Stimulated activated CD4-positive, alpha-beta T cell treated with anti-CD3 and anti-CD28 coated beads, Interleukin-12 subunit alpha, Interleukin-12 subunit beta, amount 100 ng/mL, for 4 hours (primary cell): ENCODE measurements at places on chromosomes 7 and 10.

- DNase-seq = no peak
These were observed 137.0 kb downstream of the GRK5 start for GRCh38 chr10:119344381-119344780.

- no peak for DNase-seq
These were observed 47.4 kb upstream of the SEPHS1 start for GRCh38 chr10:13395540-13395939.

GRCh38 chr7:7953806-7954205 lies 14.8 kb upstream of the GLCCI1 start:
- DNase-seq = no peak

DNA sequence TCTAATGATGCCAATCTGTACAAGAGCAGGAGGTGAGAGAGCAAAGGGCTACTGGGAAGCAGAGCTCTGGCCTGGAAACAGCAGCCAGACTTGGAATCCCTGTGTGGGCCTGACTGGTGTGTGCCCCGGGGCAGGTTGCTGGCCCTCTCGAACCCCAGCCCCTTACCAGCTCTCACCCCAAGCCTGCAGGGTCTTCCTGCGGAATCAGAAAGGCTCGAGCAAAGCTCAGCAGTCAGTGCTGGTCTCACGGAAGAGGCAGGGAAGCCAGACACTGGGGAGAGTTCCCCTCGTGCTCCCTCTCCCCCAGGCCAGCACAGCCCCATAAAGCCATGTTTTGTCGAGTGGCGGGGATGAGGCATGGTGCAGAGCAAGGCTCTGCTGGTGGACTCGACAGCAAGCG lies 50.1 kb downstream of the POLR3A start:
- DNase-seq = no peak

DNA sequence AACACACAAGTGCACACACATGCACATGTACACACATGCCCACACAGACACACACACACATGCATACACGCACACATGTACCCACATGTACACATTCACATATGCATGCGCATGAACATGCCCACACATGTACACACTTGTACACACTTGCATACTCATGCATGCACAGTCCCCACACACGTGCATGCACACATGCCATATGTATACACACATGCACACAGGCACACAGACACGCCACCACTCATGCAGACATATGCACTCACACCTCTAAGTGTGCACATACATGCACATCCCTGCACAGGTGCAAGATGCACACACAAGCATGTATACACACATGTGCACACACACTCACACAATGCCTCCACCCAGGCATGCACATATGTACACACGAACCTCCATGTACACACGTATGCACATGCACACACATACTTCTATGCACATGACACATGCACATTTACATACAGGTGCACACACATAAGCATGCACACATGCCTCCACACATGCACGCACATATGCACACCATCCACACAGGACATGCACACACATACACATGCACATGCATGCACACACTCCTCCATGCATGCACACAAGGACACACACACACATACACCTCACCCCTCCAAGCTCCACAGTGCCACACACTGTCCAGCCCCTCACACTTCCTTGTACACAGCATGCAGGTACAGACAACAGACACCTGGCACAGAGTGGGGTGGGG lies 45.8 kb downstream of the YKT6 start:
- DNase-seq = no peak

DNA sequence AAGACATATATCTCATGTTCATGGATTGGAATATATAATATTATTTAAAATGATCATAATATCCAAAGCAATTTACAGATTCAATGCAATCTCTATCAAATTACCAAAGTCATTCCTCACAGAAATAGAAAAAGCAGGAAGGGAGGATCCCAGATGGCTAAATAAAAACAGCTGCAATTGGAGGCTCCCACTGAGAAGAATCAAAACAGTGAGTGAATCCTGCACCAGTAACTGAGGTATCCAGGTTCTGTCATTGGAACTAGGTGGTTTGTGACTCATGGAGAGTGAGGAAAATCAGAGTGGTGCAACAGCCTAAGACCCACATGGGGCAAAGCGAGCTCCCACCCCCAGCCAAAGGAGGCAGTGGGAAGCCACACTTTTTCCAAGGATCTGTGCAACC lies 128.4 kb downstream of the MTERF1 start:
- no peak for DNase-seq

DNA sequence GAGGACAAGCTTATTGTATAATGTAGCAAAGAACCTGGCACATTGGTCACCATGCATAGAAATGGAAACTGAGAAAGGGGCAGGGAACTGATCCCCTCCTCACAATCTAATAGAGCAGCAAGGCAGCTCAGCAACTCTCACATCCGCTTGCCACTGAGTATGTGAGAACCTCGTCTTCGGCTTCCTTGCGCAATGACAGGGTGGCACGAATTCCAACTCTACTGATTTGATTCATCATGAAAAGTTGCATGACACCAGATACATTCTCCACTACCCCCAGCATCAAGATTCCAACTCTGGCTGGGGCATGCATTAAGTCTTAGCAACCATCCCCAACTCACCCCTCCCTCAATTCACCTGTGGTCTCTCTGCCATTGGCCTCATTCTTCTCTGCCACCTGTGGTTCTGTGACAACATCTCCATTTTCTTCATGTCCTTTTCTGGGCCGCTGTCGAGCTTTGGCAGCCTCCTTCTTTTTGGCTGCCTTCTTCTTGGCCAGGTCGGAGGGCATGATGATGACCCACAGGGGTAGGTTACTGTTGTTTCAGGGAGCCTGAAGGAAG lies 976 bp downstream of the ABCF2 start:
- DNase-seq = no peak

DNA sequence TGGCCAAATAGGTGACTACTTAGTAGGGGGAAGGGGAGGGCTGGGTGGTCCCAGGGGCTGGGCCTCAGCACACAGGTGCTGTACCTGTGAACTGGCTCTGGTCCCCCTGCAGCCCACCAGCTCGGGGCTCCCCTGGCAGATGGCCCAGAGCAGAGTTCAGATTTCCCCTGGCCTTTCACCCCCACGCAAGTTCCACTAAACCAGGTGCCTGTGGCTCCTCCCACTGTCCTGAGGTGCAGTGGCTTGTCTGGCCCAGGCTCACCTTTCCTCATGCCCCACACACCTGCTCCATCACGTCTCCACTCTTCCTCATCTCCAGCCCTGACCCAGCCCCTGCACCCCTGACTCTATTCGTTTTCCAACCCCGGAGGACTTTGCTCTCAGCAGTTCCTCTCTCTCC lies 47.3 kb upstream of the OPALIN start:
- no peak for DNase-seq

DNA sequence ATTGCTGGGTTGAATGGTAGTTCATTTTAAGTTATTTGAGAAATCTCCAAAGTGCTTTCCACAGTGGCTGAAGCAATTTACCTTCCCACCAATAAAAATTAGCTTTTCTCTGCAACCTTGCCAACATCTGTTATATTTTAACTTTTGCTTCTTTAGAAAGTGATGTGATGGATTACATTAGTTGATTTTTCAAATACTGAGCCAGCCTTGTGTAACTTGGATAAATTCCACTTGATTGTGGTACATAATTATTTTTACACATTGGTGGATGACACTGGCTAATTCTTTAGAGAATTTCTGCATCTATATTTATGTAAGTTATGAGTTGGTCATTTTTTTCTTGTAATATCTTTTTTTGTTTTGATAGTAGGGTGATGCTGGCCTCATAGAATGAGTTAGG lies 634.1 kb downstream of the GALNT17 start:
- no peak for DNase-seq

GRCh38 chr7:34845666-34846361 lies 187.8 kb downstream of the NPSR1 start:
- DNase-seq = no peak
